ENCODE measurements at places on chromosomes 3 and 15. TPM values are rescaled to one million over a fixed set of nuclear protein-coding genes. Genes with fewer than 3 reads are reported as not detected.

DNA sequence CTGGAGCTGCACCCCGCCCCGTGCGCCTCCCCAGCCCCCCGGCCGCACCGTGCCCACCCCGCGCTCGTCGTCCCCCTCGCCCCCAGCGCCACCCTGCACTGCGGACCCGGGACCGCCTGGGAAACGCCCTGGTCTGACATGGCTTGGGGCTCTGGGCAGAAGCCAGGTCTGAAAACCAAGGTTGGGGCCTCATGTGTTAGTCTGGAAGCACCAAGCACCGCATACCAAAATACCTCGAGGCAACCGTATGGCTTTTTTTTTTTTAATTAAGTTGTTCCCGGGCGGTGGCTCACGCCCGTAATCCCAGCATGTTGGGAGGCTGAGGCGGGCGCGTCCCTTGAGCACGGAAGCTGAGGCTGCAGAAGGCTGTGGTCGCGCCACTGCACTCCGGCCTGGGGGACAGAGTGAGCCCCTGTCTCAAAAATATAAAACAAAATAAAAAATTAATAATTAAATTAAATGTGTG lies 91.5 kb upstream of the CHD2 start:
- DNase-seq: no peak

DNA sequence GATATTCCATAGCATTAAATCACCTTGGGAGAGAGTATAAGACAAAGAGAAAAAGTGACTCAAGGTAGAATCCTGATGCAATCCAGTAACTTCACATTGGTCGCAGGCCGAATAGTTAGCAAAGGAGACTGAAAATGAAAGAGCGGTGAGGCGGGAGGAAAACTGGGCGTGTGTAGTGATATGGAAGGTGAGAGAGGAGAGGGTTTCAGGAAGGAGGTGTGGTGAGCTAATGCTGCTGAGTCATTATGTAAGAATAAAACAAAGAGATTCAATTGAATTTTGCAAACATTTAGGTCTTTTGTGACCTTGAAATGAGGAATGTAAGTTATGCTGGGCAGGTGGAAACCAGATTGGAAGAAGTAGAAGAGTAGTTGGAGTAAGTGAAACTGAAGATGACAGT lies 235.3 kb downstream of the C3orf38 start:
- DNase-seq: no peak

DNA sequence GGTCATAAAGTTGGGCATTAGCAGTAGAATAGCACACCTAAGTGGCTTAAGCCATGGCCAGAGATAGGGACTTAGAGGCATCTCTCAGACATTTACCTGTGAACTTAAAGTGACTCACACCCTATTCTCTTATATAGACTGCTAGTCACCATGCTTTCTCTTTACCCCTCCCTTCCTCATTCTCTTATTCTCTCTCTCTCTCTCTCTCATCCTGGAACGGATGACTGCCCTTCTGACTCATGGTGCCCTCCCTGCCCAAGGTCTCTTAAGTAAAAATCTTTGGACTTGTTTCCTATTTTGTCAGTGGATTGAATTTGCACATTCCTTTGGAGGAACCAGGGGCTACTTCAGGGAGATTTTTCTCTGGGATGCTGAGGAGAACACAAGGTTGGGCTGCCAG lies 58.8 kb downstream of the NPAP1 start:
- no peak for DNase-seq

DNA sequence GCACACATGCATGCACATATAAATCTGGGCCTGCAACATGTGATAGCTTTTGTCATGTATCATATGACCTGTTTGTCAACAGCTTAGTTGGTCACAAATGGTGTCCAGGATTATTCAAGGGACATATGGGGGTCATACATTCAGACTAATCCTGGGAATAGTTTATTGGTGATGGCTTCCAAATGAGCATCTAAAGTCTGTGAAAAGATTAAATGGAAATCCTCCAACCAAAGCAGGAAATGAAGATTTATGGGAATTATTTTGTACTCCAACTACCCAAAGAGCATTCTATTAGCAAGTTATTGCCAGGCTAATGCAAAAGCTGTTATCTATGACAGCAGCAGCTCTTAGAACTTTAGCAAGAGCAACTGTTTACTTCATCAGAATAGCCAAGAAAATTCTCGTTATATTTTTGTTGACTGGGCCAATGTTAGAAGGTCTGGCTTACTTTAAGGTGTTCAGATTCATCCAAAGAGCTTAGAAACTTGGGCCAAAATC lies 7.1 kb downstream of the FSTL1 start:
- no peak for DNase-seq

DNA sequence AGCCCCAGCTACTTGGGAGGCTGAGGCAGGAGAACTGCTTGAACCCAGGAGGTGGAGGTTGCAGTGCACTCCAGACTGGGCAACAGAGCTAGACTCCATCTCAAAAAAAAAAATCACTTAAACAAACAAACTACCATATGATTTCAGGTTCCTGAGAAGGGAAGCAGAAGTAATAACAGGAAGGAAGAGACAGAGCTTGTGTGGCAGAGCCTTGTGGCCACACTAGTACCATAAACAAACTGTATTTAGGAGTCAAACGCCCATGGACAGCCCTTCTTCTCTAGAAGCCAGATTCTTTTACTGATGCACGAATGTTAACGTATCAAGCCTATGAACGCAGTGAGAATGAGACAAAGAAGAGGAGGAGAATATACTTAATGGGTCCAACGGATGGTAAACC lies 12.0 kb downstream of the MTMR10 start:
- DNase-seq: no peak

- no peak for DNase-seq
Observed at GRCh38 chr3:89108291-89108550, 800 bp downstream of the EPHA3 start.

DNA sequence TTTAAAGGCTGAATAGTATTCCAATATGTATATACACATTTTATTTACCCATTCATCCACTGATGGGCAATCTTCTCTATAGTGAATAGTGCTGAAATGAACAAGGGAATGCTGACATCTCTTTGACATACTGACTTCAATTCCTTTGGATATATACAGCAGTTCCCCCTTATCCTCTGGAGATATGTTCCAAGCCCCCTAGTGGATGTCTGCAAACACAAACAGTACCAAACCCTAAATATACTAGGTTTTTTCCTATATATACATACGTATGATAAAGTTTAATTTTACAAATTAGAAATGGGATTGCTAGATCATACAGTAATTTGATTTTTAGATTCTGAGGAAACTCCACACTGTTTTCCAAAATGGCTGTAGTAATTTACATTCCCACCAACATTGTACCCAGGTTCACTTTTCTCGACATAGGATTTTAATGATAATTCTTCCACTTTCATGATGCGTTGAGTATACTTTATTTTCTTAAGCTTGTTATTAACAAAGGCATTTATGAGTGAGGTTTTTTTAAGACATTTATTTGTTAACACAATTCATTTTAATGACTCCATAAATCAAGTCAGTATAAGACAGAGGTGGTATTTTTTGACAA lies 38.2 kb downstream of the VPS13C start:
- no peak for DNase-seq

- DNase-seq: no peak
Observed at GRCh38 chr3:29280404-29281093, at the start of gene RBMS3. RBMS3 (plus strand) TSS chr3:29281071.

DNA sequence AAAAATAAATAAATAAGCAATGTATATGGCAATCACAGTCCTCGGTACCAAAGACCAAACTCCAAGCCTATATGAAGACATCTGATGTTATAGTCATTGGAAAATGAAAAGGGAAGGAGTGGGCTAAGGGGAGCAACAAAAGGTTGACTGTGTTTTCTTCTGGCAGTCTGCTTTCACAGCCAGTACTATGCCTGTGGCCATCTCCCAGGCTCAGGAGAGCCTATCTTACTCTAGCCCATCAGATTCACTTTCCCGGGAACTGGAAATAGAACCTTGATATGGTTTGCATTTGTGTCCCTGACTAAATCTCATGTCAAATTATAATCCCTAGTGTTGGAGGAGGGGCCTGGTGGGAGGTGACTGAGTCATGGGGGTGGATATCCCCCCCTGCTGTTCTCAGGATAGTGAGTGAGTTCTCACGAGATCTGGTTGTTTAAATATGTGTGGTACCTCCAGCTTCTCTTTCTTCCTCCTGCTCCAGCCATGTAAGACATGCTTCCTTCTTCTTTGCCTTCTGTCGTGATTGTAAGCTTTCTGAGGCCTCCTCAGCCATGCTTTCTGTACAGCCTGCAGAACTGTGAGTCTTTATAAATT lies 105.3 kb downstream of the PLCH1 start:
- no peak for DNase-seq

GRCh38 chr3:41120460-41120859 lies 78.8 kb upstream of the CTNNB1 start:
- no peak for DNase-seq

DNA sequence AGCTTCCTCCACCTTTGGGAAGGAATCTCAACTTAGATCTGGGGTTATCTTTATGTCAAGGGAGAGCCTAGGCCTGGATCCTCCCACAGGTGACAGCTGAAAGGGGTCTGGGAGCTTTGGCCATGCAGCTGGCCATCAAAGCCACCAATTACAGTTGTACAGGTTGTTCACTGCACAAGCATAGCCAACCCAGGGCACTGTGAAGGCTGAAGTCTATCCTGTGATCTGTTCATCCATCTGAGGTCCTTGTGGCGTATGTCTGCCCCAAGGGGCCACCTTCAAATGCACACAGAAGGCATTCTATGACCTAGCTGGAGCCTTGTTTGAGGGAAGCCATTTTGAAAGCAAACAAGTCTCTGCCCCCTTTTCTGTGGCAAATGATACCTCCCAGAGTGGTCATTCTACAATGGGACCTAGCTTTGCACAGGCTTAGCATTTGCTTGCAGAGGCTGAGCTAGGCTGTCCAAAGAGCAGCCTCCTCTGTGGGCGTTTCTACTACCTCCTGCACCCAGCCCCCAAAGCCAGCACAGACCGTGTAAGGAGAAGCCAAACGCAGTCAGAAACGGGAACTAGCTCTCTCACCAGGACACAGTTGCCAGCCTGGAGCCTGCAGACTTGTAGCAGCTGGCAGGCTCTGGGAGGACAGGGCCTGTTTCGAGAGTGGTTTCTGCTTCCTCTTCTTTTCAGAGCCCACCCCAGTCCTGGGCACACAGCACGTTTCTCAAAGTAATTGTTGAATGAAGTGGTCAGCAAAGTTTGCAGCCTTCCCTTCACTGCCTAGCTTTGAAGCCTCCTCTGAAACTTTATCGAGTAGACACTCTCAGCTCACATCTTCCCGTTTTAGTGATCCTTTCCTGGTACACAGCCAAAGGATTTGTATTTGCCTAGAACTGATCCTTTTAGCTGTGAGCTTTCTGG lies 157.3 kb upstream of the SMAD3 start:
- DNase-seq: no peak

GRCh38 chr15:30953731-30954378 lies 37.6 kb downstream of the MTMR10 start:
- peak; percentile 8 for DNase-seq

DNA sequence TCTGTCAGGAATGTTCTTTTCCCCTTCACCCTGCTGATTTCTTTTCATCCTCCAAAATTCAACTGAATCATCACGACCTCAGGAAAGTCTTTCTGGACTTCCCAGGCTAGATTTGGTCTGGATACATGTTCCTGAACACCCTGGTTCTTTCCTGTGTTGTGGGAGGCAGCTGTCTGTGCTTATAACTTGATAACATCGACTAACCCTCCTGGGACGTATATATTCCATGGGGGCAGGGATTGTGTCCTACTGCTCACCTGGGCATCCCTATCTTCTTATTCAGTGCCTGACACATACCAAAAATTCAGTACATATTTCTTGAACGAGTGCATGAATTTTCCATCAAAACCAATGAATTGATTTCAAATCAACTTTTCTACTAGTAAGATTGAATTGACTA lies 47.6 kb upstream of the MEF2A start:
- no peak for DNase-seq

DNA sequence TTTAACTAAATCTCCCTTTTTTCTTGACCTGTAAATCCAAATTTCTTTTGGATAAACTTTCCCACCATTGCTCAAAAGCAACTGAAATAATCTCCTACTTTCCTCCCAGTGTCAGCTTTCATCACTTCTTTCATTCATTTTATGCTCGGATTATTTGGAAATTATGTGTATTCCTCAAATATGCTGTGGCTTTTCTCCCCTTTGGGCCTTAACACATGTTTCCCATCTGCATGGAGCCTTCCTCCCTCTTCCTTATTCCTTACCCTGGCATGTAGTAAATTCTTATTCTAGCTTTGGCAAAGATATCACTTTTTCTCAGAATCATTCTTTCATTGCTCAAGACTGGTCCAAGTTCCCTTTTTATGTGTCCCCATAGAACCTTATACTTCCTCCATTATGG lies 41.8 kb upstream of the TUSC7 start:
- DNase-seq: no peak

DNA sequence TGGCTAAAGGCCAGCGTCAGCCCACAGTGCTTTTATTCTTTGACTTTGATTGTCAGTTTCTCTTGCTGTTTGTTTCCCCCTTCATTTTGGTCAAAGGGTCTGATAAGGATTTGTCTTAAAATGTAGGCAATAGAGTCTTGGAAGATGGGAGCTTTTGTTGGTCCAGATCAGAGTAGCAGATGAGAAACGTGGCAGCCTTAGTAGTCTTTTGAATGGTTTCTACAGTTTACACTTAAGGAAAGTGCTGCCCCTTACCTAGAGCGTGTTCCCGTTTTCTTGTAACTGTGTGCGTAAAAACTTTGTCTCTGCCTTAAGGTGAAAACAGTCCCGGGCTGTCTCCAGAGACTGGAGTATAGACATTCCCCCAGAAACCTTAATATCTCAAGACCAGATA lies 630 bp downstream of the LXN start:
- no peak for DNase-seq

- DNase-seq: no peak
Observed at GRCh38 chr3:156300929-156301840, 180.8 kb downstream of the KCNAB1 start.

- no peak for DNase-seq
Observed at GRCh38 chr3:9067352-9067975, 104.2 kb upstream of the RAD18 start.

DNA sequence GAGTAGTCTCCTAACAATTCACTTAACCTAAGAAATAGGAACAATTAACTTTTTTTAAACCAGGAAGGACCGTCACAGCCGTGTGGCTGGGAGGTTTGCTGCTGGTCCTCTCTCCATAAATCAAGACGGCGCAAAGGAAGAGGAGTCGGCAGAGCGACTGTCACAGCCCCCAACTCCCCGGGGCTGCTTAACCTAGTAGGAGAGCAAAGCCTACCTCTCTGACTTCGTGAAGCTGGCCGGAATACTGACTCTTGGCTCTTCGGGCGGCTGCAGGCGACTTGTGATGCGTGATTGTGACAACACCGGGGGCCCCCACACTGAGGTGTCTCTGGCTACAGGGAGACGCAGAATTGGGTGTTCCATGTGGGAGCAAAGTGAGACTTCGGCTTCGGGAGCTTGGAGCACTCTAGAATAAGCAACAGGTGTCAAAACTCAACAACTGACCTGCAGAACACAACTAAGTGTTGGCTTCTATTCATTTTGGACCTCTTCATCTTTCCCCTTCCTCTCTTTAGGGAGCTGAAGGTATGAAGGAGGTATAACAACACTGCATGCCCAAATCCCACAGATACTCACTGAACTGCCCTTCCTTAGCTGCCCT lies 151.1 kb downstream of the OSBPL10 start:
- no peak for DNase-seq

- no peak for DNase-seq
Observed at GRCh38 chr3:38154033-38154494, 11.3 kb upstream of the OXSR1 start.

Gene RASGRP1
- total RNA-seq: 61.2 TPM

Gene THAP10
- total RNA-seq: not detected

Gene VPS18
- total RNA-seq: 7.2 TPM

Gene CKMT1B
- total RNA-seq: 0.34 TPM
